ENCODE measurements at places on chromosomes 16 and 17.

GRCh38 chr17:57986841-57987580 is 1.0 kb downstream of the VEZF1 start:
- peak; percentile 32 for DNase-seq

- no peak for DNase-seq
Measured at GRCh38 chr16:24075302-24075701, 180.8 kb upstream of the CACNG3 start.

DNA sequence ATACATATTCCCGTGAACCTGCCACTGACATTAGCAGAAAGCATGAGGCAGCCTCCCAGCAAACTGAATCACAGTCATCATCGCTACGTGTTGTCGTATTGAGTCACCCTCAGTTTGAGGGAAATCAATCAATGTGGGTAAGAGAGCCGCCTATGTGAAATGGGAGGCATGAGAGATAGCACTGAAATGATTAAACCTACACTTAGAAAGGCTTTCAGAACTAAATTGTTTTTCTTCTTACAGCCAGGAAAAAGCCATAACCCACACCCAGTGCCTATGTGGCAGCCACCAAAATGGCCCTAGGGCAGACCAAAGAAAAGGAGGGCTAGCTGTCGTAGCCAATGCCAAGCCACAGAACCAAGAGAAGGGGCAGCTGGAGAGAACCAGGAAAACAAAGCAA is 90.5 kb downstream of the ADAMTS18 start:
- DNase-seq: no peak

DNA sequence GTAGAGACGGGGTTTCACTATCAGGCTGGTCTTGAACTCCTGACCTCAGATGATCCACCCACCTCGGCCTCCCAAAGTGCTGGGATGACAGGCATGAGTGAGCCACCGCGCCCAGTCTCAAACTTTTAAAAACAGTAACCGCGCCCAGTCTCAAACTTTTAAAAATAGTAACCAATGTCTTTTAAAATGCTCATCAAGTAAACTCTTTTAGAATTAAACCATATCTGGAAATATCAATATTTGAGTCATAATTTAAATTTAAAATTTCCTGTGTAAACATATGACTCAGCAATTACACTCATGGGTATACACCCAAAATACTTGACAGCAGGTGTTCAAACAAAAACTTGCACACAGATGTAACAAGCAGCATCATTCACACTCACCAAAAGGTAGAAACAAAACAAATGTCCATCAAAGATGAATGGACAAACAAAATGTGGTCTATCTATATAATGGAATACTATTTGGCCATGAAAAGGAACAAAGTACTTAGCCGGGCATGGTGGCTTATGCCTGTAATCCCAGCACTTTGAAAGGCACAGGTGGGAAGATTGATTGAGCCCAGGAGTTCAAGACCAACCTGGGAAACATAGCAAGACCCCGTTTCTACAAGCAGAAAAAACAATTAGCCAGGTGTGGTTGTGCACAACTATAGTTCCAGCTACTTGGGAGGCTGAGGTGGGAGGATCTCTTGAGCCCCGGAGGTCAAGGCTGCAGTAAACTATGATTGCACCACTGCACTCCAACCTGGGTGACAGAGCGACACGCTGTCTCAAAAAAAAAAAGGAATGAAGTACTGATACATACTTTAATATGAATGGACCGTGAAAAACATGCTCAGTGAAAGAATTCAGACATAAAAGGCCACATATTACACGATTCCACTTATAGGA is 20.2 kb downstream of the ENPP7 start:
- DNase-seq: no peak

DNA sequence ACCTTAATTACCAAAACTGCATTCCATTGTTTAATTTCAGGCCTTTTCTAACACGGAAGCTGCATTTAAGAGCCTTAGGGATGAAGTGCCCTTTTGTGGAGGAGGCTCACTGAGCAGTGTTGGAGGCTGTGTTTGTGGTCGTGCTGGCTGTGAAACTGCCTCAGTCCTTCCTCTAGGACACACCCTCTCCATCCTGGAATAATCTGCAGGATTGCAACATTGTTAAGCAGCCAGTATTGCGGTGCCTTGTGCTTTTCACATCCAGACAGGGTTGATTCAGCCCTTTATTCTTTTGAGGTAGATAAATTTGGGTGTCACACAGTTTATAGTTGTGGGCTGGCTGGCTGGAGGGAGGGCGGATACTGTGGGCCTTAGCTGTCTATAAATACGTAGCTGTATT is 141.6 kb downstream of the CDRT15L2 start:
- DNase-seq: no peak

- no peak for DNase-seq
Measured at GRCh38 chr17:58368860-58369213, 16.8 kb upstream of the SUPT4H1 start.

DNA sequence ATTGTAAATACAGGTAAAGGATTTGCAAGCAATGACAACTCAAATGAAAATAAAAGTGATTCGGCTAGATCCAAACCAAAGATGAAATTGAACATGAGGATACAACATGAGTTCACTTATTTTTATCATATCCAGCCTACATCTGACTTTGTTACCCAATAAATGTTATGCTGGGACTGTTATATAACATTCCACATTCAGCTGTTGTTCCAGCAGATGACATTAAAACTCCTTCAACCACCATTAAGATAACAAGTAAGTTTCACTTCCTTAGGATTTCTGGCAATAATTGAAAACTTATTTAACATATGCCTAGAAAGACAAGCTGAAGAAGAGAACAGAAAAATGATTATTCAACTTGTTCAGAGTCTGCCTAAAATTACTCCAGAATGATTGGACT is 729.4 kb downstream of the CDH11 start:
- DNase-seq: no peak

GRCh38 chr17:58337600-58338453 is 9.2 kb upstream of the TSPOAP1 start:
- peak; percentile 95 for DNase-seq

GRCh38 chr16:82999711-83000110 is 372.9 kb downstream of the CDH13 start:
- no peak for DNase-seq

DNA sequence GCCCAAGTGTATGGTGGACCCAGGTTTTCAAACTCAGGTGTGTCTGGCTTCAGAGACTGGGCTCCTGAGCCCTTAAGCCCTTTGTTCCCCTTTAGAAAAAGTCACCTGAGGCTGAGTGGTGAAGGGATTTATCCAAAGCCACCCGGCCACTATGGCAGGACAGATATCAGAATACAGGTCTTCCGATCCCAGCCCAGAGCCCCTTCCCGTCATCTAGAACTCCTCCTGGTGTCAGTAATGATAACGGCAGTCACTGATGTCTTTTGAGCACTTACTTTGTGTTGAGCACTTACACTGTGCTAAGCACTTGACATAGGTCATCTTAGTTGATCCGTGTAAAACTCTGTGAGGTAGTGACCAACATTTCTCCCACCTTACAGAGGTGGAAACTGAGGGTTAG is 16.6 kb downstream of the NOD2 start:
- no peak for DNase-seq

- no peak for DNase-seq
Measured at GRCh38 chr17:14197586-14197985, 39.1 kb downstream of the CDRT15 start.
